NCI-H510A treated with DMSO at 0.1 percent for 48 hours (cell line): ENCODE measurements at places on chromosomes 16 and 17.

DNA sequence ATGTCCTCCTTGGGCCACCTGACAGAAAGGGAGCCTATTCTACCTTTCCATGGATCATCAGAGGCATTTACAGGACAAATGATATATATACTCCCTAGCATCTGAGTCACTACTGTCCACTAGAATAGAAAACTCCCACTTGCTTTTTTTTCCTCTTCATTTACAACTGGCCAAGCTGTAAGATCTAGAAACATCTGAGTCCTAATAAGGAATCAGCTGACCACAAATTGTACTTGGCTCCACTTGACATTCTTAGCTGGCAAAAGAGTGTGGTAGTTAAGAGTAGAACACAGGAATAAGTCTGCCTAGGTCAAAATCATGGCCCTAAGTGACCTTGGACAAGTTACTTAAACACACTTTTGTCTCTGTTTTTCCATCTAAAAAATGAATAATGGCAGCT lies 5.2 kb downstream of the RUSF1 start:
- DNase-seq = no peak

DNA sequence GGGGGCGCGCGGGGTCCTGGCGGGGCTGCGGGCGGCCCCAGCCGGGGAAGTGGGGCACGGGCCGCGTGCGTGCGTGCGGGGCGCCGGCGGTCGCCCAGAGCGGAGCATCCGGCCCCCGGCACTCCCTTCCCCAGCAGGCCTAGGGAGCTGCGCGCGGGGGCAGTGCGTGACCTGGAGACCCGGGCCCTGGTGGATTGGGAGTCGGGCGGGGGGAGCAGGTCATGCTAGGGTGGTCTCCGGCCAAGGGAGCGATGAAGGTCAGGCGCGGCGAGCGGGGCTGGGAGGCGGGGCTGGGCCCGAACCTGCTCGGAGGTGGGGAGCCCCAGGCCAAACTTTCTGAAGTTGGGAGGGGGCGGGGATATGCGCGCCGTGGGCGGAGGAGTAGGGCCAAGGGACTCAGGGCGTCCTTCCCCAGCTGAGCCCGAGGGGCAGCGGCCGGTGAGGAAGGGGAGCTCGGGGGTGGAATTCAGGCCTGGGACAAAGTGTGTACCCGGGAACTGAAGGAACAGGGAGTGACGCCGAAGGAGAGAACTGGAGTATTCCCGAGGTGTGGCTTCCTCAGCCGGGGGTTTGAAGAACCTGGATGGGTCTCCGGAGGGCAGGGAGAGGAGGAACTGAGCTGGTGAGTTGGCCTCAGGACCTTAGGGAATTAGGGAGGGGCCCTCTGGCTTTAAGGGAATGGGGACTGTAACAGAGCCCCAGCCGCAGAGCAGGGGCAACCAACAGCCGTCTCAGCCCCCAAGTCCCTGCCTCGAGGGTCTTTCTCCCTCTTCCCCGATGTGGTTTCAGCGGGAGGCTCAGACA lies 589 bp downstream of the XYLT2 start:
- no peak for DNase-seq

- DNase-seq = no peak
Measured at GRCh38 chr17:29749045-29749825, 126.5 kb upstream of the CORO6 start.

- no peak for DNase-seq
Measured at GRCh38 chr16:68259007-68259825, 5.1 kb upstream of the SLC7A6 start.

DNA sequence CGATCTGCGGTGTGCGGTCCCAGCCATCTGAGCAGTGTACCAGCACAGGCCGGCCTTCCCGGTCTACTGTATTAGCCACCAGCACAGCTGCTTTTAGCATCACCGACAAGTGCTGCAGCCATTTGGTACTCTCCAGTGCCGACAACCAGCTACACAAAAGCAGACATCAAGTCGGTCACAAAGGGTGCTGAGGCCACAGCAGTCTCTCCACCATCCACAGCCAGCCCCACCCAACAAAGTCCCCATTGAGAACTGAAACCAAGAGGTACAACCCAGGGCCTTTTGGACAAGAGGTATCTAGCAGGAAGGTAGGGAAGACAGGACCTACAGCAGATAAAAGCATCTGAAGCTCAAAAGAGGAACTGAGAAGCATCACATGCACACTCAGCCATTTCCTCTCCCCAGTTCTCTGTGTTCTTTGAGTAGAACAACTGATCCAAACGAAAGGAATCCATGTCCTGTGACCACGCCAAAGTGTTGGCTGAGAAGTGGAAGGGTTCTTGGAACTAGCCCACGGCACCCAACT lies 9.5 kb downstream of the MTMR4 start:
- DNase-seq = no peak

DNA sequence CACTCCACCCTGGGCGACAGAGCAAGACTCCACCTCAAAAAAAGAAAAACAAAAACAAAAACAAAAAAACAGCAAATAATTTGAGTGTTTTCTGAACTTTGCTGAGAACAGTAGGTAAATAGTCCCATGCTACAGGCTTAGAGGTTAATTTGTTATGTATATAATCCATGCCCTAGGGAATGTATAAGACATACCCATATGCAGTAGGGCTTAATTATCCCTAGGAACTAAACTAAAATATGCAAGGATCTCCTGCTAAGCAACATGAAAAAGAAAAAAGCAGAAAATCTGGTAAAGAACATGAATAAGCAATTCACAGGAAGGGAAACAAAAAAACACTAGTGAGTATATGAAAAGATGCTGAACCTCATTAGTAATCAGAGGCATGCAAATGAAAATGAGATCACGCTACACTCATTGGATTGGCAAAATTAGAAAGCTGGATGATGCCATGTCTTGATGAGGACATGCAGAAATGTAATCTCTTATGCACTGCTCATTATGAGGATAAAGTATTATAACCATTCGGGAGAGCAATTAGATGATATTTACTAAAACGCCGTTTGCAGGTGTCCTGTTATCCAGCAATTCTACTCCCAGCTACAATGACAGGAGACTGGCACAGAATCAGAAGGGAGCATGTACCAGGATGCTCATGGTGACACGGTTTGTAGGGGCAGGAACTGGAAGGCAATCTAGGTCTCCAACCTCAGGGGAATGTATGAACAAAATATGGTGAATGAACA lies 5.6 kb downstream of the KCTD13 start:
- no peak for DNase-seq

GRCh38 chr16:84303516-84303915 lies 8.8 kb downstream of the WFDC1 start:
- no peak for DNase-seq
